Left lung (tissue), 14 donors: ENCODE measurements at places on chromosomes 4 and X. TPM values are rescaled to one million over a fixed set of nuclear protein-coding genes. Genes with fewer than 3 reads are reported as not detected.

ARMCX4 gene
- 11.5 TPM for total RNA-seq

DMP1 gene
- total RNA-seq: not detected

DNA sequence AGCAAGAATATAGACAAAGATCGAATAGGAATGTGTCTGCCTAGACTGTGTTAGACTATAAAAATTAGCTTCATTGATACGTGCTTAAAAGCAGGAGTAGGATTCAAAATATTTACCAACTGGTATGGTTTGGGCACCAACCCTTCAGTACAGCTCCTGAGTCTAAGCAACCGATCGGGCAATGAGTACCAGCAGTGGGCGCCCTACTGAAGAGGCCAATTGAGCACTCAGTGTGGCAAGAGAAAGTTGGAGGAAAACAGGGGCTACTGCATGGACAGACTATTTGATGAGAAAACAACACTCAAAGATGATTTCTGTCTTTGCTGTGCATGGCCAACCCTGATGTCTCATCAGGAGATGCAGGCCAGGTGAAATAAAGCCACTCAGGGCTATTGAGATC lies 176.0 kb upstream of the NWD2 start:
- DNase-seq: no peak

- DNase-seq: no peak
These were observed 317.2 kb downstream of the PDGFC start for GRCh38 chr4:156654410-156654809.
